ENCODE measurements at places on chromosomes 3 and 15.

DNA sequence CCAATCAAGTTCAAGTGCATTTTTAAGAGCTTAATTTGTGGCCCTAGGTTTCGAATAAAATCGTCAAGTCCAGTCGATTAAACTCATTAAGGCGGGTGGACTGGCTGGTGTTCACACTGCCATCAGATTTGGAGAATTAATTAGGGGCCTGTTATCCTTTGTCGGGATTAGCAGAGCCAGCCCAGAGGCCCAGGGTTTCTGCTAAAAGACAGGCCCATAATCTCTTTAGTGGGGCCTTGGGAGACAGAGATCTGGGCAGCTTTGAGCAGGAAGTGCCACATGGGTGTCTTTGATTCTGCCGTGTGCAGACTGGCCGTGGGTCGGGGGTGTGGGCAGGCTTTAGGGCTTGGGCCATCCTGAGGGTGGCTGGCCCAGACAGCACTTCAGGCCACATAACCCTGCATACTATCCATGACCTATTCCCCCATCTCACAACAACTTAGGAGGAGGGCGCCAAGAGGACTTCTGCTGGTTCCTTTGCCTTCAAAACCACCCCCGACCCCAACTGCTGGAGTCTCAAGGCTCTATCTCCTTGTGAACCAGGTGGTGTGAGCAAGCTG is 94.7 kb downstream of the PLXNA1 start:
- no peak overlapping the region for H3K27ac ChIP-seq
- no peak overlapping the region for H3K4me3 ChIP-seq
- no peak for DNase-seq
- no peaks in the 10 kb centered on the region for H3K27me3 ChIP-seq
- H3K36me3 ChIP-seq, result no peaks in the 10 kb centered on the region

GRCh38 chr3:52396011-52396906 is 48.6 kb downstream of the SEMA3G start:
- H3K4me3 ChIP-seq, result no peak overlapping the region
- DNase-seq, result no peak
- H3K27me3 ChIP-seq, result no peaks in the 10 kb centered on the region
- H3K4me1 ChIP-seq, result no peaks in the 10 kb centered on the region
- H3K36me3 ChIP-seq, result no peaks in the 10 kb centered on the region

- no peaks in the 10 kb centered on the region for H3K27me3 ChIP-seq
- H3K36me3 ChIP-seq, result no peaks in the 10 kb centered on the region
- H3K4me1 ChIP-seq, result no peaks in the 10 kb centered on the region
These were observed 26.6 kb upstream of the PLAAT1 start for GRCh38 chr3:193214445-193214844.

DNA sequence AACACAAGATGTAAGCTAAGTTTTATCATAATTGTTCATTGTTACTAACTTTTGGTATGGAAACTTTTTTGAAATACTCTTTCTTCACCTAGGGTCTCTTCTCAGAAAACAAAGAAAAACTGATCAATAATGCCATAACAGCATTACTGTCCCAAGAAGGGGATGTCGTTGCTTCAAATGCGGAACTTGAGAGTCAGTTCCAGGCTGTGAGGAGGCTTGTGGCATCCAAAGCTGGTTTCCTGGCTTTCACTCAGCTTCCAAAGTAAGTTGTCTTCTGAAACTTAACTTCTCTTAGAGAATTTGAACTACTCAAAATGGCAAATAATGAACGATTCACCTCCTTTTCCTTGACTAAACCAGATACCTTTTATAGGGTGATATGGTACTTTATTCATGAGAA is 39.3 kb downstream of the DNAJC13 start:
- H3K4me3 ChIP-seq, result no peak overlapping the region
- H3K4me1 ChIP-seq, result no peaks in the 10 kb centered on the region
- H3K27me3 ChIP-seq, result no peaks in the 10 kb centered on the region
- DNase-seq, result no peak
- no peak overlapping the region for H3K27ac ChIP-seq

DNA sequence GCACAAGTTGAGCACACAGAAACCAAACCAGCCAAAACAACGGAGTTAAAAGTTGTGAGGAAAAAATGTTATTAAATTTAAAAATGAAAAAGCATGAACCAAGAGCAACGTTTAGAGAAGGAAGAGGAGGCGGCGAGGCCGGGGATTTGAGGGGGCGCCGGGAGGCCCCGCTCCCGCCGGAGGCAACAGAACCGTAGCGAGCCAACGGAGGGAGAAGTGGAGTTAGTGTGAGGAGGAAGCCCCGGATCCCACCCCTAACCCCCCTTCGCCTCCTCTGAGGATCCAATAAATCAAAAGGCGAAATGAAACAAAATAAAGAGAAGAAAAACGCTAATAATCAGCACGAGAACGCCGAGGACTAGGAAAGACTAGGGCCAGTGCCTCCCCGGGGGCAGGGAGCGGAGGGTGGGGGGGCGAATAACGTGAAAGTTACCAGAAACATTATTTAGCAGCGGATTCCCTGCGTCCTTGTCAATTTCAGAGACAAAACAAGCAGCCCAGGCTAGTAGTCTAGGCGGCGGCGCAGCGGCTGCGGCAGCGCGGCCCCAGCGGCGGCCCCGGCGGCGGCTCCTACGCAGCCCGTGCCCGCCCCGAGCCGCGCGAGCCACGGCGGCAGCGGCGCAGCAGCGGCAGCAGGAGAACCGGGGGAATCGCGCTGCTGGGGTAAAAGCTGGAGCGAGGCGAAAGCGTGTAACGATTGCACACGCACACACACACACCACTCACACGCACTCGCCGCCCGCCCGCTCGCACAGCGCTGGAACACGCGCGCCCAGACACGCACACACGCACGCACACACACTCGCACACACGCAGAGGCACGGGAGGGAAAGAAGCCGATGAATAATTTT is 1.7 kb downstream of the MEIS2 start:
- DNase-seq, result peak; percentile 58
- peaks cover 6% of the 10 kb centered on the region for H3K4me1 ChIP-seq
- H3K36me3 ChIP-seq, result no peaks in the 10 kb centered on the region
- H3K4me3 ChIP-seq, result peak overlapping the region; percentile 19
- peaks cover 18% of the 10 kb centered on the region for H3K27me3 ChIP-seq

DNA sequence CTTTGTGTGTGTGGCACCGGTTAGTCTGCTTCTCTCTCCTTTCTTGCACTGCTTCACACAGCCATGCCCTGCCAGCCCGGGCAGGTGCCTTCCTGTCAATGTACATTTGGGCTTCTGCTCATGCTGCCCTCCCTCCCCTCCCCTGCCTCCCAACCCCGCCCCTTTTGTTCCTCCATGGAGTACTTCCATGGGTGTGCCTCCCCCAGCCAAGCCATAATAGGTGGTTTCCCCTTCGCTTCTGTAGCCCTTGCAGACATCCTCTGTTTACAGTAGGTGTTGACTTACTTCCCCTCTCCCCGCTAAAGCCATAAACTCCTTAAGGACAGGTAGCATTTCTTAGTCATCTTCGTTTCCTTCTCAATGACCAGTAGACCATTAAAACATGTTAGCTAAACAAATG is 31.8 kb upstream of the CRTC3 start:
- no peak for DNase-seq
- H3K4me1 ChIP-seq, result no peaks in the 10 kb centered on the region
- H3K27ac ChIP-seq, result no peak overlapping the region
- no peaks in the 10 kb centered on the region for H3K27me3 ChIP-seq
- H3K4me3 ChIP-seq, result no peak overlapping the region

- peaks cover 7% of the 10 kb centered on the region for H3K4me1 ChIP-seq
- no peaks in the 10 kb centered on the region for H3K27me3 ChIP-seq
- no peak overlapping the region for H3K27ac ChIP-seq
- H3K36me3 ChIP-seq, result no peaks in the 10 kb centered on the region
- no peak overlapping the region for H3K4me3 ChIP-seq
These were observed 65.1 kb downstream of the PRICKLE2 start for GRCh38 chr3:64160000-64160695.

DNA sequence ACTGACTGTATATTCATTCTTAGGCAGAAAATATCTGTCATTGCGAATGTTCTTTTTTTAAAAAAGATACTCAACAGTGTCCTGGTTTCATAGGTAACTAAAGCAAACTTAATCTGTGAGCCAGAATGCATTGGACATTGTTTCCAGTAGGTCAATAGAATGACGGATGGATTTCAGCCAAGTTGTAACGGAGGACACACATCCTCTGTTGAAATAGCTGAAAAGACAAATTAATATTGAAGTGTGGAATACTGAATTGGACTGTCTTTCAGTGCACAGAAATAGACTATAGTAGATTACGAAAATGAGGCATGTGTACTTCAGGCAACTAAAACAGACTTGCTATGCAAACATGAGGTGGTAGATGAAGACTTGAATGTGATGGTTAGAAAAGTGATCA is 461.6 kb downstream of the WDR72 start:
- no peaks in the 10 kb centered on the region for H3K36me3 ChIP-seq
- no peak for DNase-seq
- no peaks in the 10 kb centered on the region for H3K27me3 ChIP-seq
- H3K4me1 ChIP-seq, result no peaks in the 10 kb centered on the region
- H3K4me3 ChIP-seq, result no peak overlapping the region

DNA sequence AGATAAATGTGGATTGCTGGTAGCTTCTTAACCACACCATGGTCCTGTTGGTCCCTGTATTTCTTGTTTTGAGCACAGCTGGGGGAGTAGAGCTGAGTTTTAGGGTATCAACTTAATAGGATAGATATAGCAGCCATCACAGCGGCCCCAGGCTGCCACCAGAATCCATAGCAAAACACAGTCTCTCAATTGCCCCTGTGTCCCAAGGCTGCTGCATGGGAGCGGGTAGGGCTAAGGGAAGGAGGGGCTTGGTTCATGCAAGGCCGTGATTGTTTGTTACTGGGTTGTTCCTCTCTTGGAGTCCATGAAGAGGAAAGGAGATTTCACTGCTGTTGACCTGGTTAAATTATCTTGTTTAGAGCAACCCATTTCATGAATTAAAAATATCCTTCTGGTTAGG is 22.1 kb downstream of the ARNT2 start:
- no peaks in the 10 kb centered on the region for H3K36me3 ChIP-seq
- no peak overlapping the region for H3K4me3 ChIP-seq
- H3K4me1 ChIP-seq, result no peaks in the 10 kb centered on the region
- H3K27me3 ChIP-seq, result no peaks in the 10 kb centered on the region
- H3K27ac ChIP-seq, result no peak overlapping the region
- no peak for DNase-seq

GRCh38 chr3:151404316-151404715 is 19.8 kb upstream of the P2RY12 start:
- no peaks in the 10 kb centered on the region for H3K36me3 ChIP-seq
- DNase-seq, result no peak
- no peak overlapping the region for H3K4me3 ChIP-seq
- no peaks in the 10 kb centered on the region for H3K4me1 ChIP-seq
- H3K27ac ChIP-seq, result no peak overlapping the region

DNA sequence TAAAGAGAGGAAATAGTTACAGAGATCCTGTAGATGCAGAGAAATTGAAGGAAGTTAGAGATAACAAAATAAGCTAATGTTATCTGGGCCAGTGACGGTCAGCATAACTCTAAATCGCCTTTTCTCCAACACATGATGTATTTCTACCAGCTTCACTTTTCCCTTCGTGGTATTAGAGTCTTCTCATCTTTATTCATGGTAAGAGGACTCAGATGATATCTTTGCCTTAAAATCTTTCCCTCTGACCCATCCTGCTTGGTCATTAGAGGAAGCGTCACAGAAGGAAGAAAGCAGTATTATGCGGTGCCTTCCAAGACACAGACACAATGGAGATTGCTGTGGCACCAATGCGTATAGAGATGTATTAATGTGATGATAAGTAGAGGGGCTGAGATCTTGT is 320.7 kb upstream of the GOLIM4 start:
- H3K27me3 ChIP-seq, result no peaks in the 10 kb centered on the region
- H3K4me3 ChIP-seq, result no peak overlapping the region
- no peak overlapping the region for H3K27ac ChIP-seq
- peak; percentile 26 for DNase-seq
- peaks cover 3% of the 10 kb centered on the region for H3K4me1 ChIP-seq

GRCh38 chr3:94525043-94525442 is 462.2 kb downstream of the NSUN3 start:
- H3K36me3 ChIP-seq, result no peaks in the 10 kb centered on the region
- H3K27me3 ChIP-seq, result no peaks in the 10 kb centered on the region
- H3K4me3 ChIP-seq, result no peak overlapping the region
- peak; percentile 18 for DNase-seq
- H3K4me1 ChIP-seq, result no peaks in the 10 kb centered on the region

DNA sequence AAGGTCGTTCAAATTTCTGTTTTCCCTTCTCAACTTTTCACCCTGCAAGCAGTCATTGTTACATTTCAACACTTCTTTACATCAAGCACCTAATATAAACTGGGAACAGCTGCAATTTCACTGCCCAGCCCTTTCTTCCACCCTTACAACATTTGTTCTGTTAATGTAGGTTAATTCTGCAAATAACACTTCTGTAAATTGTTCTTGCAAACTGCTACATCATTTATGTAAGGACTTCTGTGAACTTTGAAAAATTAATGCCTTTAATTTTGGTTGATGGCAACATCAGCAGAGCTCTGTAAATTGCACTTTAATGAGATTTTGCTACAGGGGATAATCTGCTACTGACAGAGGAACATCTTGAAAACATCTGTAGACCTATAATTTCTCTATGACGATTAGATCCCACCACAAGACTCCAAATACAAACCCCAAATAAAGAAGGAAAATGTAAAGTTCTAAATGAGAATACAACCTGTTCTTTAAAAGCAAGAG is 93.5 kb downstream of the ZIC4 start:
- H3K27me3 ChIP-seq, result no peaks in the 10 kb centered on the region
- H3K4me1 ChIP-seq, result no peaks in the 10 kb centered on the region
- DNase-seq, result no peak
- no peaks in the 10 kb centered on the region for H3K36me3 ChIP-seq
- no peak overlapping the region for H3K4me3 ChIP-seq

DNA sequence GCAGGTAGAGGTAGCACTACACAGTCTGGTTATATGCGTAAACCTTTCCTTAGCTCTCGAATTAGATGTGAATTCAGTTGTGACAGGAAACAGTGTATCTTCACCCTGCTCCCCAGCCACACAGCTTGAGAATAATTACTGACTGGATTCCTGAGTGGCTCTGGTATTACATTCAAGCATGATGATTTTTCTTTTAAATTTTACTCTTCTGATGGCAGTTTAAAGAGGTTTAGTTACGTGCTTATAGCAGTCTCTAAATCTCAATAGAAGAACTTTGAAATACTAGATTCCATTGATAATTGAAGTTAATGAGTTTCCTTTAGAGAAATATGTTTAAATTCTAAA is 98.8 kb downstream of the FNDC3B start:
- peaks cover 33% of the 10 kb centered on the region for H3K4me1 ChIP-seq
- H3K4me3 ChIP-seq, result no peak overlapping the region
- no peaks in the 10 kb centered on the region for H3K36me3 ChIP-seq

DNA sequence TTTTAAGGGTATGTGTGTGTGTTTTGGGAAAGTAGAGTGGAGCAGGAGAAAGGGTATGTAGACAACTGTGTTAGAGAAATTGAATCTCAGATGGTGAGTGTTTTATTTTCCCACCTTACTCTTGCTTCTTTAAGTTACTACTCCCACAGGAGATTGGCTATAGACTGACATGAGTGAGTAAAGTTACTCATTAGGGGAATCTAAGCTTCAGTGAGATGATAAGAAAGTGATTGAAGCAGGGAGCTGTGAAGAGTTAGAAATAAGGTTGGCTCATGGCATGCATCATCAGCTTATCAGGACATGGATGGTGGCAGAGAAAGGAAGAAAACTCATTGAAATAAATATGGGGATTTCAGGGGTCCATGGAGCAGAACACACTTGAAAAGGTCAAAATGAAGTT is 88.9 kb downstream of the MBNL1 start:
- peak; percentile 39 for DNase-seq
- no peaks in the 10 kb centered on the region for H3K27me3 ChIP-seq
- H3K4me1 ChIP-seq, result no peaks in the 10 kb centered on the region
- no peaks in the 10 kb centered on the region for H3K36me3 ChIP-seq
- no peak overlapping the region for H3K27ac ChIP-seq

Data from mesendoderm (in vitro differentiated cells).